MCF 10A (cell line): ENCODE measurements at places on chromosomes 2 and 18.
A peak's percentile ranks its signal among the peaks of the same experiment; 100 is the strongest.

DNA sequence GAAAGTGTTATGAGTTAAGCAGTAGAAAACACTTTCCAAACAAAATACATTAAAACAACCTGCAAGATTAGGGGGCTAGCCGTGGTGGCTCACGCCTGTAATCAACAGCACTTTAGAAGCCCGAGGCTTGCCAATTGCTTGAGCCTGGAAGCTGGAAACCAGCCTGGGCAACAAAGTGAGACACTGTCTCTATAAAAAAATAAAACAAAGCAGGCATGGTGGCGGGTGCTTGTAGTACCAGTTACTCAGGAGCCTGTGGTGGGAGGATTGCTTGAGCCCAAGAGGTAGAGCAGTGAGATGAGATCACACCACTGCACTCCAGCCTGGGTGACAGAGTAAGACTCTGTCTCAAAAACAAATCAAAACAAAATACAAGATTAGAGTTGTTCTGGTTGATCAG lies 208.3 kb downstream of the ERBB4 start:
- no peak for DNase-seq

DNA sequence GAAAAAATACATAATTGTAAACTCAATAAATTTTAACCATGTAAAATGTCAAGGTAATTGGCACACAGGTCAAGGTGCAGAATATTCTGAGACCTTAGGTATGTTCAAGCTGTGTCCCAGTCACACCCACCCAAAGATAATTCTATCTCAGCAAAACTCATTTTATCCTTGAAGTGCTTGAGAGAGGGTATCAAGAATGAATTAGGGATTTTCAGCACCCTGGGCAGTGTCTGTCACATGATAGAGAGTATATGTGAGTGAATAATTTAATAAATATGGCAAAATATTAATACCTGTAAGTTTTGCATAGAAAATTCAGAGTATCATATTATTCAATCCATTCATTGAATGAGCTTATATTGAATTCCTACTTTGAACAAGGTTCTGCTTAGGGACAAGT lies 567.9 kb downstream of the FBXO15 start:
- no peak for DNase-seq

- DNase-seq, result no peak
These were observed 33.0 kb upstream of the GLS start for GRCh38 chr2:190847504-190848081.

DNA sequence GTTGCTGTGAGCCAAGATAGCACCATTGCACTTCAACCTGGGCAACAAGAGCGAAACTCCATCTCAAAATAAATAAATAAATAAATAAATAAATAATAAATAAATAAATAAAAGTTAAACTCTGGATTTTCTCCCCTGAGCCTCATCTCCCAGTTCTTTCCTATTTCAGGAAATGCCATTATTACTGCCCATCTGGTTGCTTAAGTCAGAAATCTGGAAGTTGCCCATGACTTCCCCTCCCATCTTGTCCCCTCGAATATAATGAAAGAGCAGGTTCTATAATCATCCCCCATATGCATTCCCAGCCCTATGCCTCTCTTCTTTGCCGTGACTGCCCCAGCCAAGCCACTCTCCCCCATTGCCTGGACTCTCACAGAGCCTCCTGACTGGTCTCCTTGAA lies 4.2 kb upstream of the PSD4 start:
- no peak for DNase-seq

GRCh38 chr2:165434865-165435496 lies 34.5 kb upstream of the CSRNP3 start:
- no peak for DNase-seq

DNA sequence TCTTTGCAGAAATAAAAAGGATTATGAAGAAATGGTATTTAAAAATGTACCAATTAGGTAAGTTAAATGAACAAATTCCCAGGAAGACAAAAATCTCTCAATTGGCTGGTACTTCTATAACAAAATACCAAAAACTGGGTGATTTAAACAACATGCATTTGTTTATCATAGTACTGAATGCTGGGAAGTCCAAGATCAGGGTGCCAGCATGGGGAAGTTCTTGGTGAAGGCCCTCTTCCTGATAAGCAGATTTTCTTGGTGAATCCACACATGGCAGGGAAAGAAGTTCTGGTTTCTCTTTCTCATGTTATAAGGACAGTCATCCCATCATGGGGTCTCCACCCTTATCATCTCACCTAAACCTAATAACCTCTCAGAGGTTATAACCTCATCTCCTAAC lies 271.6 kb upstream of the SETBP1 start:
- no peak for DNase-seq

- DNase-seq, result peak; percentile 13
These were observed 116.3 kb downstream of the GALNT1 start for GRCh38 chr18:35697869-35698268.

- no peak for DNase-seq
These were observed 155.5 kb upstream of the ACVR2A start for GRCh38 chr2:147689220-147689909.

- no peak for DNase-seq
These were observed 122.7 kb downstream of the VAPA start for GRCh38 chr18:10036479-10036878.

DNA sequence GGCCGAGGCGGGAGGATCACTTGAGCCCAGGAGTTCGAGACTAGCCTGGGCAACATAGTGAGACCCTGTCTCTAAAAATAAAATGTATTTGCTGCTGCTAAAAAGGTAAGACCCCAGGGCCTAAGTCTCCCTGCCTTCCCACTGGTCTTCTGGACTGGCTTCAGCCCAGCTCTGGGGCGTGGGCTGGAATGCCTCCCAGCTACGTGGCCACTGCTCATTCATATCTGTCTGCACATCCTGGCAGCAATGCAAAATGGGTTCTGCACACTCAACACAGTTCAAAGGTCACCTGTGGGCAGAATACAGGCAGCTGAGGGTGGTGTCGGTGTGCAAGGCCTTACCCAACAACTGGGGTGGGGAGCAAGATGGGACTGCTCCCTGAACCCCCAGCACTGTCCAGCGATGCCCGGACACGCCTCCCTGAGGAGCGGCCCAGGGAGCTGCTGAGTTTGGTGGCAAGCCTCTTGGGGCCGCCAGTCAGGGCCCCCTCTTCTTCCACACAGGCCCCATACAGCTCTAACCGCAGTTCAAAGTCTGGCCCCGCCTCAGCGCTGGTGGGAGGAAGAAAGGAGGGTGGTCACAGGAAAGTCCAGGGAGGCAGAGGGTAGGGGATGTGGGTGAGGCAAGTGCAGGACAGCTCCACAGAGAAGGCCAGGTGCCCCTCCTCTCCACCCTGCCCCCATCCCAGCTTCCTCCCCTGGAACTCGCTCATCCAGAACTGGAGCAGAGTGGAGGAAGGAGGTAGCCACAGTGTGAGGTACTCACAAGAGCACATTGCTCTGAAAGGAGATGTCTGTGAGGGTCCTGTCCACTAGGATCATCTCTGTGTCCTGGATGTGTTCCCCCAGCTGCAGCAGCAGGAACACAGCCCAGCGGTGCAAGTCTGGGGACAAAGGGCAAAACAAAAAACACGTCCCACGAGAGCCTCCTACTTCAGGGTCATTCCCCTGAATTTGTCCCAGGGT lies 8.2 kb downstream of the WDR54 start:
- no peak for DNase-seq

GRCh38 chr18:58213440-58213839 lies 169.4 kb downstream of the NEDD4L start:
- peak; percentile 33 for DNase-seq

DNA sequence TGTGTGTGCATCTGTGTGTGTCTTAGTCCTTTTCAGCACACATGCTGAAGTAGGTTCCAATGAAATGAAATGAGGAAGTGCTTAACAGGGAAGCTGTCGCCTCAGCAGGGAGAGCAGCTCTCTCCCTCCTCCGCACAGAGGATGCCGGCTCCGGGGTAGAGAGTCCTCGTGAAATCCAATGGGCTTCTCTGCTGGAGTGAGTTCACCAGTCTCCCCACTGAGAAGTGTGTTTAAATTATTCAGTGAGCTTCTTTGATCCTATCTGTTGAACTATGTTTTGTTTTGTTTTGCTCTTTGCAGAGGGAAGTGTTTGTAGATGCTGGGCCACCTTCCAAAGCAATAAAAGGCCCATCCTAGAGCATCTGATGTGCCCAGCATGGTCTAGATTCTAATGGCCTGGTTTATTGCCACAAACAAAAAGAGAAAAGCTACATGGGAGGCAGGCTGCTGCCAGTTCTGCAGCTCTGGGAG lies 6.7 kb downstream of the PPP1R7 start:
- DNase-seq, result no peak

GRCh38 chr2:231611273-231612108 lies 18.8 kb downstream of the TEX44 start:
- DNase-seq, result peak; percentile 87

GRCh38 chr2:41431756-41432155 lies 616.1 kb upstream of the PKDCC start:
- no peak for DNase-seq

DNA sequence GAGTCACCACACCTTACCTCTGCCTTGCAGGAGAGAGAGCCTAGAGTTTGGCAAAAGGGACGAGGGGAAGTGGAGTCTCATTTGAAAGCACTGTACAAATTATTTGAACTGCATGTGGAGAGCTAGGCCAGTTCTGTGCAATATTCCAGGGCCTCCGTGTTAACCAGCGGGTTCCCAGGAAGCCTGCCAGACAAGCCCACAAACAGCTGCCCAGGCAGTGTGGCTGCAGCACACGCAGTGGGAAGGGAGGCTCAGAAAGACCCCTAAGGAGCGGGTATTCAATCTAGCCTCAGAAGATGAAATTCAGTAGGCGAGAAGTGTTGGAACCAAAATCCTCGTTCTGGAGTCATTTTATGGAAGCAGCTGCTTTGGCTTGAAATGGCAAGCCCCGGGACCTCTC lies 30.7 kb downstream of the CNGA3 start:
- DNase-seq, result no peak

DNA sequence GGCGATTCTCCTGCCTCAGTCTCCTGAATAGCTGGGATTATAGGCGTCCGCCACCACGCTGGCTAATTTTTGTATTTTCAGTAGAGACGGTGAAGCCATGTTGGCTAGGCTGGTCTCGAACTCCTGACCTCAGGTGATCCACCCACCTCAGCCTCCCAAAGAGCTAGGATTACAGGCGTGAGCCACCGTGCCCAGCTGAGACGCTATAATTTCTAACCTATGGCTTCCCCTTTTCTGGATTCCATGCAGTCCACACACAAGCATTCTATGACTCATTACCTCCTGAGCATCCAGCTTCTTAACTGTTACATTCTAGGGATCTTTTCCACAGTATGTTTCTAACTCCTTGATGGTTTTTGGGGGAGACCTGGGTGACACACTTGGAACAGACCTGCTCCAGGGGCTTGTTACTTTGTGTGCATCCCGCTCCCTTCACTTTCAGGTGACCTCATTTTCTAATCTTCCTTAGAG lies 11.8 kb upstream of the KCMF1 start:
- DNase-seq, result peak; percentile 77

- peak; percentile 41 for DNase-seq
These were observed 1014.3 kb upstream of the CDH2 start for GRCh38 chr18:29191263-29191662.

- peak; percentile 31 for DNase-seq
These were observed 142.2 kb downstream of the SATB2 start for GRCh38 chr2:199315299-199316179.

GRCh38 chr18:49855711-49856415 lies 42.5 kb upstream of the ACAA2 start:
- DNase-seq, result no peak

- no peak for DNase-seq
These were observed 1462.8 kb upstream of the LRRTM1 start for GRCh38 chr2:81767187-81767912.

DNA sequence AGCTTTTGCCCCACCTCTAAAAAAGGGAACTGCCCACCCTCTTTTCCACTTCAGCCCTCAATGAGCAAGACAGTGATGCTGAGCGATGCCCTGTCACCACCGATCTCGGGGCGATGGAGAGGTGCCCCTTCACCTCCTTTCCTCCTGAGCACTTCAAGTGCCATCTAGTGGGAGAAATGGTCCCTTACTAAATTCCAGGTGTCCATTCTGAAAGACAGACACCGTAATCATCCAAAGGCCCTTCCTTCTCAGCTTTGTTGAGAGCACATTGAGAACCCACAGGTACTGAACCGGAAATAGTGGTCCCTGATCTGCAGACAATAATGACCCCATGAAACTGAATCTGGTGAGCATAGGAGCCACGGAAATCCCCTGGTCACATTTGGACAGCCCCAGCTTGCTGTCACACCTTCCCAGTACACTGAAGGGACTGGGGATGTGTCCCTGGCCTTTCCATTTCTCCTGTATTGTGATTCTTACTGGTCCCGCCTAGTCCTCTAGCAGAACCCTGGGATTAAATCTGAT lies 38.5 kb downstream of the KCTD18 start:
- peak; percentile 36 for DNase-seq

- DNase-seq, result peak; percentile 51
These were observed 2129.4 kb upstream of the PIK3C3 start for GRCh38 chr18:39825485-39826150.

GRCh38 chr2:40228310-40228709 lies 223.6 kb downstream of the SLC8A1 start:
- DNase-seq, result no peak

- DNase-seq, result peak; percentile 22
These were observed at the start of gene RAB31 for GRCh38 chr18:9708057-9708433. RAB31 (plus strand) TSS chr18:9708301; CDS start chr18:9708406, 105 bp downstream.

DNA sequence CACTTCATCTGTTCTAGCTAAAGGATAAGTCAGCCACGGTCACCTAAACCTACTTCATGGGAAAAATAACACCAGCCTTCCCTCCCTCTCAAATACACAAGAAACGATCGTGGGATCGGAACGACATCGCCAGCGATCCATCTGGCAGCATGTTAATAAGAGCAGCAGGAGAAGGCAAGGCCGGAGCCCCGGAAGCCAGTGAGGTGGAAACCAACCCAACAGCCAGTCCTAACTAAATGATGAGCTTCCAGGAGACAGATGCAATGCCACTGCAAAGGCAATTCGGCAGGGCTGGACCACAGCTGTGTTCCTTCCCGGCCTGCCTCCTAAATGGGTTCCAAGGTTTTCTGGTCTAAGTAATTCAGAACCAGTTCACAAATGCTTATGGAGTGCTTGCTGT lies 117.5 kb downstream of the TMEM163 start:
- no peak for DNase-seq
